ENCODE measurements at places on chromosomes 2 and 18.

DNA sequence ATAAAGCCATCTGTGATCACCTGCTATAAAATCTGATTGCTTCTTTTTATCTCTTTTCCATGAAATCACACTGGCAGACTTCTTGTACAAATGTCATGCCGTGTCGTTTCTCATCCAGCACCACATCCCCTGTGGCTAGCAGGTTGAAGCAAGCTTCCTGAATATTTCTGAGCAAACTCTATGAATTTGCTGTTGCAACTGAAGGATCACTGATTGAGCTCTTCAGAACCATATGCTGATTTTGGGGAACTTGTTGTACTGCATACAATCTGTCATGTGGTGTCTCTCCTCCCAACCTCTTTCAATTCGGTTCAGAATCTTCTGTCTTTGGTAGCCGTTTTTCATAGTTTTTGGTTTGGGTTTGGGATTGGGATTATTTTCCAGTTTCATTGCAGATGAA lies 57.7 kb upstream of the RBMS1 start:
- no peak for DNase-seq

DNA sequence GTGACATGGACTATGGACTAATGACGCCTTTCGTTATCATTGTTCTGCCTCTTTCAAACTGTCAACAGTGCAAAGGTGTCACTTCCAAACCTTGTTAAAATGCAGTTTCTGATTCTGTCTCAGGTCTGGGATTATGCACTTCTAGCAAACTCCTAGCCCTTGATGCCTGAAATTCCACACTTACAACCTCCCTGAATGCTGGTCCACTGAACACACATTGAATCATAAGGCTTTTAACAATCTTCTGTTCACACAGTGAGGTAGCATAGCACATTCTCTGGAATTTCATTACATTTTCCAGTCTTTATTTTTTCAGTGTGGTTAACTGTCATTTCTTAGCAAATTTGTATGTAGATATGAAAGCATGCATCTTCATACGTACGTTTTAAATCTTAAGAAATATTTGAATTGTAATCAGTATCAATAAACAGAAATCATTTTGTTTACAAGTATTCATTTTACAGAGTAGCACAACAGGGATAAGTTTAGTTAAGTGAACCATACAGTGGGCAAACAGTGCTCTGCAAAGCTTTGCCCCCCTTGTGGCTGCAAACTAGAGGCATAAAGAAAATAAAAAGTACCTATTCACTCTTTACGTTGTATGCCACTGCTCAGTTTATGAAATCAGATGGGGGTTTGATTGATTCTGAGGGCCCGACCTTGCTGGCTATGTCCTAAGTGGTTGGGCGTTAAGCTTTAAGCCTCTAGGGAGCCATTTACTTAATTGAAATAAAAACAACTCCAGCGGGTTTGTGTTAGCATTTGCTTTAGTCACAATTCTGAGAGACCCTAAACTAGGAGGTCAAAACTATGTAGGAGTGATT lies 250.8 kb downstream of the LRRTM1 start:
- no peak for DNase-seq

GRCh38 chr2:202046572-202046971 lies 12.9 kb downstream of the FZD7 start:
- DNase-seq: no peak

- no peak for DNase-seq
Measured at GRCh38 chr2:232839411-232840079, 30.5 kb upstream of the SNORC start.

DNA sequence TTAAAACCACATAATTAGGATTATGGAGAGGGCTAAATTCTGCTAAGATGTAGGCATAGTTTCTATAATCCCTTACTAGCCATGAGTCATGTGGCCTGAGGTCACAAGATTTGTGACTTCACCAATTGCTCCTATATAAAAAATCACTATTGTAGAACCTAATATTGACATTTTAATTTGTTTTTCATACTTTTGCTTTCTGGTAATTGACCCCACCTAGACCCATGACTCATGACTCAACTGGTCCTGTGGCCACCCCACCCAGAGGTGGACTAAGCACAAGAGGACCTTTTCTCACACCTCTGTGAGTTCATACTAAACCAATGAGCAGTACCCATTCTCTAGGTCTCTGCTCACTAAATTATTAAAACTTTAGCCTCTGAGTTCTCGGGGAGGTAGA lies 1567.5 kb upstream of the LRRTM1 start:
- no peak for DNase-seq

GRCh38 chr2:74738586-74738985 lies 84.5 kb downstream of the SEMA4F start:
- no peak for DNase-seq

DNA sequence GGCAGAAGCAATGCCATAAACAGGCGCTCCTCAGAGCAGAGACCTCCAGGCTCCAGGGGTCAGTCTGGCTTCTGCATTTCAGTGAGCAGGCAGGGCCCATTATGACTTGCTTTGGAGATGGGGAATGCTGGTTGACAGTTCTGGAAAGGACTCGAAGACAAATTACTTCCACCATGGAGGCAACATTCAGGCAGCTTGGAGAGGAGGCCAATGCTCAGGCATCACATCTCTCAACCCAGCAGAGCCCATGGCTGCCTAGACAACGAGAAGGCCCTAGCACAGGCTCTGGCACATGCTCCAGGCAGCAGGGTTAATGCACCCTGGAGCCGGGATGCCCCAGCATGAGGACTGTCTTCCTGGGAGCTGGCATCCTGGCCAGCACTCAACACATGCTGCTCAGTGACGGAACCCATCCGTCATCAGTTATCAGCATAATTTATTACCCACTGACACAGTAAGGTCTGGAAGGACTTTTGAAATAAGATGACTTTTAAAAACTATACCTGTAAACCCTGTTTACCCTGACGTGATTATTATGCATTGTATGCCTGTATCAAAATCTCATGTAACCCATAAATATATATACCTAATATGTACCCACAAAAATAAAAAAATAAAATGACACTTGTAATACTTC lies 52.8 kb downstream of the ADNP2 start:
- no peak for DNase-seq

Measured in D341Med (cell line).